ENCODE measurements at places on chromosomes 1 and 21.

GRCh38 chr1:14869187-14869586 lies 270.7 kb downstream of the KAZN start:
- DNase-seq: no peak

GRCh38 chr1:25096307-25097150 lies 135.8 kb downstream of the SYF2 start:
- DNase-seq: no peak

GRCh38 chr1:66176012-66176715 lies 357.8 kb upstream of the SGIP1 start:
- peak; percentile 1 for DNase-seq

DNA sequence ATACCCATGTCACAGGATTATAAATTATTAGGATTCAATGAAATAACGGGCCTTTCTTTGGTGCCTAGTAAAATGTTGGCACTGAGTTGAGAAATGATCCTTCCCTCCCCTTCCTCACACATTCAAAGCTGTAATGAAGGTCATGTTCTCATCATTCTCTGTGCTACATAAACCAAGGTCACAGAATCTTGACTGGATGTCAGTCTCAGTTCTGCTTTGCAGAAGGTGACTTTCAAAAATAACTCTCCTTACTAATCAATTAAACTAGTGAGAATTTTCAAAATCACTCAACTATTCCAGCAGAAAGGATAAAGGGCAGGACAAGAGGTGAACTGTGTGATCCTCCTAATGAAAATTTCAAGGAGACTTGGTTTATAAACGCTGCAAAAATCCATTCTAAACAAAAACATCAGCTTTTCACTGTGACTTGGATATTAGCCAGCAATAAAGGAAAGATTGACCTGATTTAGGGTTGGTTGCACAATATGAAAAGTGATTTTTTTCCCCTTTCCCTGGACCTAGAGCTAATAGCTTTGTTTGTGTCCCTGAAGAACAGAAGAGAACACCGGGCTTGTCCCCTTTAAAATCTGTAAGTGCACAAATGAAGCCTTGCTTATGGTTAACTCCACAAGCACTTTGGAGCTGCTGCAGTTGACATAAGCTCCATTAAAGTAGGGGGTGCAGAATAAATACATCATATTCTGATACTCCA lies 120.1 kb downstream of the SEC16B start:
- no peak for DNase-seq

GRCh38 chr21:37956772-37957171 lies 40.5 kb upstream of the KCNJ6 start:
- no peak for DNase-seq

DNA sequence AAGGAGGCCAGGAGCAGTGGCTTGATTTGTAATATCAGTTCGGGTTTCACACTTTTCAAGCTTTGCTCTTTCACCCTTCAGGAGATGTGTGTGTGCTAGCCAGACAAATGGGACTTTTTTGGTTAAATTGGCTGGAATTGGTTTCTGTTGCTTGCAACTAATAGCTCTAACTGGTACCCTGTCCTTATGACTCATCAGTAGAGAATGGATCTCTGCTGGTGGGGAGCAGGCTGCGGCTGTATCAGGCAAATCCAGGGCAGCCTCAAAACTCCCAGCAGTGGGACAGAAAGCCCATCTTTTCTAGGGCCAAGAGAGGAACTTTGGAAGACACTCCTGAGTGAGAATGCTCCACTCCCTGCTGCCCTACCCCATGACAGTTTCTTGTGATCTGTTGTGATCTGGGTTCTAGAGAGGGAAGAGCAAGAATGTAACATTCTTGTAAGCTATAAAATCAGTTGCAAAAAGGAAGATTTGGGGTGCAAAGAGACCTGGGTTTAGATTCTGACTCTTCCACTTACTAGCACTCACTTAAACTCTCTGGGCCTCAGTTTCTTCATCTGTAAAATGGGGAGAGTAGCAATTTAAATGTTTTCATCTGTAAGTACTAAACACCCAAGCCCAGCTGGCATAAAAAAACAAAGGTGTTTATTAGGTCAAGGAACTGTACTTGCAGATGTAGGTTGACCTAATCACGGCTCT lies 257.0 kb upstream of the TMEM51 start:
- no peak for DNase-seq

DNA sequence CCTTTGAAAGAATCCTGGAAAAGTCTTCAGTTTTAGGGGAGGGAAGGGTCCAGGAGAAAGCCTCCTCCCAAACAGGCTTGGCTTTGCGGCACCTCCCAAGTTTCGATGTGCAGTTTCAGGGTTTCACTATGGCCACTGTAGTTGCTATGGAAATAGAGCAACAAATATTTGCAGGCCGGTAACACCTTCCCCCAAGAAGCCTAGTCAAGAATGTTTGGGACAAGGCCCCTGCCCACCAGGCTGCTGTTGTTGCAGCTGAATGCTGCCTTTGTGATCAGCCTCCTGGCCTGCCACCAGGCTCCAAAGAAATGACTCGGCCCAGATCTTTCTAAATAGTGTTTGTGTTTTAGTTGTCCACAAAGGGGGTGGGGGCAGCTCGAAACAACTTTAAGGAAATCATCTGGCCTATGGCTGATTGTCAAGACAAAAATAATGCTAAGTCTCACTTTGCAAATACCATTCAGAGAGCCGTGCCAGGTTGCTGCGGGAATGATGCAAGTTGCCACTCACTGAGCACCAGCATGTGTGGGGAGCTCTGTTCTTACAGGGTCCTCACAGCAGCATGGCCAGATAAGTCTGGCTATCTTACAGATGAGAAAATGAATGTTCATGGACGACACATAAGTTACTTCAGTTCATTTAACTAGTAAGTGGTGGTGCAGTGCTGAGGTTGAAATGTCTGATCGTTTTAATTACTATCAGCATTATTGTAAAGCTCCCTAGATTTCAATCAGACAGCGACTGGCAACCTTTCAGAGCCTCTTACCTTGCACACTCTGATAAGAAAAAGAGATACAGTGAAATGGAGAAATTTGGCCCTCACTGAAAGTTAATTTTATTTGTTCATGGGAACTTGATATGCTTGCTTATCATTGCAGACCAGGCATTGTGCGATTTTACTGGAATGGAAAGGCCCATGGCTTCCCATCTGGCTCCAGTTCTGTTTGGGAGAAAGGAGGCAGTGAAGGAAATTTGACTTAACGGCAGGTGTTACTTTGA lies 91.2 kb upstream of the JUN start:
- no peak for DNase-seq

DNA sequence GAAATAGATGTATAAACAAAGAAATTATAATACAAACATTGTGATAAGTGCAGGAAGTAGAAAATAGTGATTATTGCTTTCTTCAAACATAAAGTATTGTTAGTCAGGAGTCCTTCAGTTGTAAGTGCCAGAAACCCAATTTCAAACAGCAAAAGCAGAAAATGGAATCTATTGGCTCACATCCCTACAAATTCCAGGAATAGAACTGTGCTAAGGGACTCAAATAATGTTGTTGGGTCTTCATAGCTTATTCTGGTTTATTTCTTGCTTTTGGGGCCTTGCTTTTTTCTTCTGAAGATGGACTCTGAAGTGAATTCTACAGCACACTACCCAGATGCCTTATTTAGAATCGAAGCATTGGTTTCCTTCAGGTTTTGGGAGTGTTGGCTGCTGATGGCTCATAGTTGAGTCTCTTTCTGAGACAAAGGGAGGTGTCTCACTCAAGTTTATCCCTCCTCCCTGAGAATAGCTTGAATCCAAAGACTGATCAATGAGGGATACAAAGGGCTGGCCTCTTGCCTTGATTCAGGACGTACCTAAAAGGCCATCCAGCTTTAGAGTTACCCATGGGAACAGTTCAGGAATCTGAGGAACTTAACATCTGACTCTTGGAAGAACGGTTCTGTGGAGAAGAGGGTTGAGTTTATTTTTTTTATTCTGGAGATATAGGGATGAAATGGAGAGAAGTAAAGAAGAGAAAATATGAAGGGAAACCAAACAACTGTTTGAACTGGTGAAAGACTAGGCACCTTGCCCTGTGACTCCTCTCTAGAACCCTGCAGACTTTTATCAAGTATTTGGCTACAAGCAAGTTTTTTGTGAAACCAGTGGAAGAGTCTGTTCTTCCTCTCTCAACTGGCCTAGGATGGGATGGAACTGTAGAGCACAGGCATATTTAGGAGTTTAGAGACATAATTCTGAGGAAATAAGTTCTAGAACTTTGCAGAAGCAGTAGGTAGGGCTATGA lies 39.0 kb upstream of the ATG4C start:
- DNase-seq: no peak

DNA sequence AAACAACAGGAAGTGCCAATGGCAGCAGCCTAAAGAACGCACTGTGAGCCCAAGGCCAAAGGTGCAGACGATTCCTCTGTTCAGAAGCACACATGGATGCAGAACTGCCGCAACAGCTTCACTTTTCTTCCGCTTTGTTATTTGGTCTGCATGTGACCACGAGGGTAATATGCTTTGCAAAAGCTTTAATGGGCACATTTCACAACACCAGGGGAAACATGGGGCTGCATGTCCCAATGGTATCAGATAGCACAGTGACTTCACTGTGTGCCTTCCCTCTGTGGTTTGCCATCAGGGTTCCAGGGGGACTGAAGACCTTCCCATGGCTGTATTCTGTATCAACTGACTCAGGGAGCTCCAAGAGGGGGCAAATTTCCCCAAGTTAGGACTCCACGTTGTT lies 28.3 kb downstream of the THAP3 start:
- DNase-seq: no peak

DNA sequence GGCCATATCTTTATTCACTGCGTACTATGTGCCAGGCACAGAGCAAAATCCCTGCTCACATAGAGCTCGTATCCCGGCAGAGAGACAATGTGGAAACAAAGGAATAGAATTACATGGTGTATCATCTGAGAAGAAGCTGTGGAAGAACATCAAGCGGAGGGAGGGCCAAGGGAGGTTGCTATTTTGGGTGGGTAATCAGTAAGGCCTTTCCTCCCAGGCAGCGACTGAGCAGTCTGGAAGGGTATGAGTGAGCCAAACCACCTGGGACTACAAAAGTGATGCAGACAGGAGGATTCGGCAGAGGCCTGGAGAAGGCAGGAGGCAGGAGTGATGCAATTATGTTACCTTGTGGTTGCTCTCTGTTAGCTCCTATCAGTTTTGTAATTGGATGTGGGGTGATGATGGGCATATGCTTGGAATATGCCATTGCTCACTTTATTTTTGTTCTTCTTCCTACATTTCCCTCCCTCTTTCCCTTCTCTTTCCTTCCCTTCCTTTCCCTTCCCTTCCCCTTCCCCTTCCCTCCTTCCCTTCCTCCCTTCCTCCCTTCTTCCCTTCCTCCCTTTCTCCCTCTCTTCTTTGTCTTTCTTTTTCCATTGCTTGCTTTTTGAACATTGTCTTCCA lies 172.9 kb downstream of the DISC1 start:
- DNase-seq: no peak

- DNase-seq: no peak
Observed at GRCh38 chr1:85379203-85380136, 85.5 kb downstream of the DDAH1 start.

GRCh38 chr1:203026666-203027663 lies 674 bp downstream of the PPFIA4 start:
- DNase-seq: no peak

DNA sequence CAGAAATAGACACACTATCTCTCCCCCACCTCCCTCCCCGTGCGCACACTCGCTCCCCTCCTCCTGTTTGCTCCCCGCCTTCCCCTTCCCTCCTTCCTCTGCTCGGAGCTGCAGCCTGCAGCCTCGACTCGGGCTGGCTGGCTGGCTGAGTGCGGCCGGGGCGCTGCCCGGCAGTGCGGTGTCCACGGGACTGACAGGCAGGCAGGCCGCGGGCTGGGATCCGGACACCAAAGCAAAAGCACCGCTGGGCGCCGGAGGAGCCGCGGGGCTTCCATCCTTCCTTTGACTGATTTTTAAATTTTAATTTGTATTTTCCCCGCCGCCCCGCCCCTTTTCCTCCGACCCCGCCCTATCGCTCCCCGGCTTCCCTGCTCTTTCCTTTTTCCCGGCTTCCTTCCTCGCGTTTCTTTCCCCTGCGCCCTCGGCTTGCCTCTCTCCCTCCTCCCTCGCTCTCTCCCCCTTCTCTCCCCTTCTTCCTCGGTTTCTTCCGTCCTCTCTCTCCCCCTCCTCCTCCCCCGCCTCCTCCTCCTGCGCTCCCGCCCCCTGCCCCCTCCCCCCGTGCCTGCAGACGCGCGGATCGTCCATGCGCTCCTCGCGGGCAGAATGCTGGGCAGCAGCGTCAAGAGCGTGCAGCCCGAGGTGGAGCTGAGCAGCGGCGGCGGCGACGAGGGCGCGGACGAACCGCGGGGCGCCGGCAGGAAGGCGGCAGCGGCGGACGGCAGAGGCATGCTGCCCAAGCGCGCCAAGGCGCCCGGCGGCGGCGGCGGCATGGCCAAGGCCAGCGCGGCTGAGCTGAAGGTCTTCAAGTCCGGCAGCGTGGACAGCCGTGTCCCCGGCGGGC lies 109.4 kb downstream of the NAV1 start:
- DNase-seq: no peak

- DNase-seq: peak; percentile 10
Observed at GRCh38 chr1:197521118-197521739, 253.2 kb downstream of the CRB1 start.

DNA sequence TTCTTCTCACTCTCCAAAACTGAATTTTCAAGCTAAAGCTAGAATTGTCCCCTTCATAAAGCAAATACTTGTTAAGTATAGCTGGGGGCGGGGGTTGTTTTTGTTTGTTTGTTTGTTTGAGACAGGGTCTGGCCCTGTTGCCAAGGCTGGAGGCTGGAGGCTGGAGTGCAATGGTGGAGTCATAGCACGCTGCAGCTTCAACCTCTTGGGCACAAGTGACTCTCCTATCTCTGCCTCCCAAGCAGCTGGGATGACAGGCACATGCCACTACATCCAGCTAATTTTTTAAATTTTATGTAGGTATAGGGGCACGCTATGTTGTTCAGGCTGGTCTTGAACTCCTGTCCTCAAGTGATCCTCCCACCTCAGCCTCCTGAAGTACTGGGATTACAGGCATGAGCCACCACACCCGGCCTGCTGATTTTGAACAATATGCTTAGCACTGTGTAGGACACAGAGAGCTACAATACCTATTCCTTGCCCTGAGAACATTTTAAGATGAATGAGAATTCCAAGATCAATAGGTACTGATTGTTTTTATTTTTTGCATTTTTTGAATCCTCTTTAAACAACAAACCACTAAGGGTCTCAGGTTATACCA lies 42.2 kb downstream of the PCNX2 start:
- DNase-seq: no peak

- no peak for DNase-seq
Observed at GRCh38 chr1:172095846-172096245, 254.5 kb downstream of the DNM3 start.

- DNase-seq: no peak
Observed at GRCh38 chr1:51048021-51048420, 54.0 kb upstream of the C1orf185 start.

DNA sequence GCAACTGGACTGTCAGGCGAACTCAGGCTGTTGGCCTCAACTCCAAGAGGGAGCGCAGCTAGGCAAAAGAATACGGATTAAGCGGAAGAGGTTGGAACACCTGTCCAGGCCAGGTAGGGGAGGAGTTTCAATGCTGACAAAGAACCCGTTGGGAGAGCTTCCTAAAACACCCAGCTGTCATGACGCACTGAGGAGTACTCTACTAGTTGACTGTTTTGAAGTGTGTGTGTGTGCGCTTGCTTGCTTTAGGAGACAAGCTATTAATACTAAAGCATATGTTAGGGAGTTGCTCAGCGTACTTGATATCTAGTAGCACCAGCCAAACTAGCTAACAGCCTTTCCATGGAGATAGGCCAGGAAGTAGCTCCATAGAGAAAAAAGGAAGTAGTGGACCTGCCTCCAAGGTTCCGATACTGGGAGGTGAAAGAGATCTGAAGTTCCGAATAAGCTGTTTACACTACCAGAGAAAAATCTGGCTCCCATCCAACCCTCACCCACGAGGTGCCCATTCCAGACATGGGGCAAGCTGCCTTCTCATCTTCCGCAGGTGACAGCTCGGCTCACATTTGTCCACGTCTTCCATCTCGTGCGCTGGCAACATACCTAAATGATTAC lies 974 bp upstream of the FNBP1L start:
- DNase-seq: no peak
